ENCODE measurements at places on chromosomes 7 and 10.

DNA sequence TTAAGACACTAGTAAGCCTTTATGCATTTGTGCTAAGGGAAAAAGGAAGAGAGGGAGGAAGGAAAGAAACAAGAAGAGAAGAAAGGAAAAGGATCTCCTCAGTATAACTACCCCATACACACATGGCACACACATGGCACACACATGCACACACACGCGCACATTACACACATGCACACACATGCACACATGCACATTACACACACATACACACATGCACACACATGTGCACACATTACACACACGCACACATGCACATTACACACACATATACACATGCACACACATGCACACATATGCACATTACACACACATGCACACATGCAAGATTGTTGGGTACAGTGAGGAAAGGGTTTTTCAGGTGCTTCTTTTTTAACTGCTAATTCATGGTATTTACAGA lies 311.2 kb downstream of the SKIDA1 start:
- DNase-seq = no peak

- DNase-seq = no peak
Observed at GRCh38 chr10:128704716-128705115, 578.5 kb upstream of the MKI67 start.

DNA sequence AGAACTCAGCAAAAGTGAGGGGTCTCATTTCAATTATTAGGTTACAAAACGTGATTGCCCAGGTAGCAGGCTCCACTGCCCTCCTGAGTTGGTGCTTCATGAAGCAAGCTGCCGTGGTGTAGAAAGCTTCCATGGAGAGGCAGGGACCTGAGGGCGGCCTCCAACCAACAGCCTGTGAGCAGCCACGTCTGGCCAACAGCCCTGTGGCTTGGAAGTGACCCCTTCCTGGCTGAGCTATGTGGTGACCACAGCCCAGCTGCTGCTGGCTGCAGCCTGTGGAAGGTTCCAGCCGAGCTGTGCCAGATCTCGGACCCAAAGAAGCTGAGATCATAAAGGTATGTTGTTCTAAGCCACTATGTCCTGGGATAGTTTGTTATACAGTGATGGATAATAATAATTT lies 122.5 kb upstream of the KLF6 start:
- no peak for DNase-seq

- DNase-seq = no peak
Observed at GRCh38 chr7:132480534-132480933, 95.7 kb downstream of the PLXNA4 start.

GRCh38 chr7:43385856-43386255 lies 197.1 kb upstream of the STK17A start:
- no peak for DNase-seq

GRCh38 chr7:134654104-134654775 lies 7.6 kb downstream of the BPGM start:
- DNase-seq = no peak

GRCh38 chr7:117068511-117069145 lies 115.3 kb downstream of the ST7 start:
- DNase-seq = no peak

DNA sequence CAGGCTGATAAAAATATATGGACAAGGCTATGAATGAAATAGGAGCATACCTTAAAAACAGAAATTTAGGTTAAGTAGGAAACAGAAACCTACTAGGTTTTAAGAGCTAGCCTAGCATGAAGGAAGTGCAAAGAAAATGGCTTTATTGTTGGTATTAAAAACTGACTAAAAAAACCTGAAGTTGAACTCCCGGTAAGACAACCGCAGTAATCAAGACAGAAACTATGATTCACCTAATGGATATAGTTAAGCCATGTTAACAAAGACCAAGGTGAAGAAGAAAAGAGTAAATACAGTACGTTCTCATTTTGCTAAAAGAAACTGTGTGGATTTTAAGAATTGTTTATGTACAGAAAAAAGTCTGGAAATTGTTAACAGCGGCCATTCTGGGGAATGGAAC lies 2.5 kb downstream of the RTKN2 start:
- DNase-seq = no peak

DNA sequence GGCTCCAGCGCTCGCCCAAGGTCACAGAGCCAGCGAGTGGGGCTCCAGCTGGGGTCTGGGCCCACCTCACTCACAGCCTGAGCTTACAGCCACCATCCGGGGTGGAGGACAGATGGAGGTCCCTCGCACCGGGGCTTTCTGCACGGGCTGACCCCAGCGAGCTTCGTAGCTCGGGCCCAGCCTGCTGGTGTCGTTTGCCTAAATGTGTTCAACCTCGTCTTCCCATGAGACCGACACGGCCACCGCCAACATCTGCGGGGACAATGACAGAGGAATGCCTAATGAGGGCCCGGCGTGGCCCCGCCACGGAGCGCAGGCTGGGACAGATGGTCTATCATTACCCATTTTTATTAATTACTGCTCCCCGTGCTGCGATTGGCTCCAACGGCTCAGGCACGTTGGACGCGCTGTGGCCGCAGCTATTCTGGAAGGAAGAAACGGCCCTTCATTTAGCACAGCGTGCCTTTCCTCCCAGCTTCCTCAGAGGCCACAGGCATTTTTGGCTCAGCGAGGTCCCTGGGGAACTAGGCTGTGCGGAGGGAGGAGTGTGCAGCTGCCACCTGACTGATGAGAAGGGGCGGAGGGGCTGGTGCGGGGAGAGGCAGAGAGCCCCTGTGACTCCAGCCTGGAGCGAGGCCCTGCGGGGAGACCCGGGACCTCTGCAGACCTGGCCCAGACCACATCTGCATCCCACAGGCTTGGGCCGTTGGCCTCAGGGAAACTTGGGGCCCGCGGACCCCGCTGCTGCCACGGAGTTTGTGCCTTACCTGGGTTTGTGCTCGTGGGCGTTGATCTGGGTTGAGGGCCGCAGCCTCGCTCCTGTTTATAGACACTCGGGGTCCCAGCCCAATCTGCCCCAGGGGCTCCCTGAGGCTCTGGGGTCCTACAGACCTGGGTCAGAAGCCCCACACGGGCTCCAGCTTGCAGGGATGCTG lies 22.9 kb upstream of the ELFN1 start:
- DNase-seq = peak; percentile 36

- DNase-seq = no peak
Observed at GRCh38 chr10:1531883-1532597, 205.3 kb downstream of the ADARB2 start.

- no peak for DNase-seq
Observed at GRCh38 chr7:115101199-115101598, 179.3 kb downstream of the MDFIC start.

DNA sequence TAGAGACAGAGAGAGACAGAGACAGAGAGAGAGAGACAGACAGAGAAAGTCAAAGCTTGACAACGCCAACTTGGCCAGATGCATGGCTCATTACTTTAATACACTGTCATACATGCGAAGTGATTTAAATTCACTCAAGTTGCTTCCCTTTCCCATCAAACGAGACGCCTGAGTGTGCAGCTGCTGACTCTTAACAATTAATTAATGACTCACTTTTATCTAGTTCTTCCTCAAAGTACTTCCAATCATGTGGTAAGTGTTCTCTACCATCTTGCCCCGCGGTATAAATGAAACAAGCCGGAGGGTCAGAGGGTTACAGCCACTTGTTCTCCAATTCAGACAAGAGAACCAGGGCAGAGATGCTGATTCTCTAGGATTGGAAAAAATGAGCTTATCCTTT lies 90.8 kb downstream of the SFMBT2 start:
- DNase-seq = no peak

GRCh38 chr7:140057143-140057535 lies 5.6 kb downstream of the PARP12 start:
- DNase-seq = no peak

Data from fibroblast of skin of left biceps (primary cell).